Mesothelial cell of epicardium (in vitro differentiated cells): ENCODE measurements at places on chromosomes 3 and 15.

GRCh38 chr15:55992769-55993110 is 672 bp downstream of the NEDD4 start:
- DNase-seq = no peak

GRCh38 chr15:83323296-83323711 is 38.8 kb upstream of the BNC1 start:
- DNase-seq = no peak

GRCh38 chr3:111617912-111618601 is 22.9 kb upstream of the ZBED2 start:
- DNase-seq = no peak

- DNase-seq = no peak
Measured at GRCh38 chr3:198081421-198081844, 121.4 kb downstream of the LMLN start.

DNA sequence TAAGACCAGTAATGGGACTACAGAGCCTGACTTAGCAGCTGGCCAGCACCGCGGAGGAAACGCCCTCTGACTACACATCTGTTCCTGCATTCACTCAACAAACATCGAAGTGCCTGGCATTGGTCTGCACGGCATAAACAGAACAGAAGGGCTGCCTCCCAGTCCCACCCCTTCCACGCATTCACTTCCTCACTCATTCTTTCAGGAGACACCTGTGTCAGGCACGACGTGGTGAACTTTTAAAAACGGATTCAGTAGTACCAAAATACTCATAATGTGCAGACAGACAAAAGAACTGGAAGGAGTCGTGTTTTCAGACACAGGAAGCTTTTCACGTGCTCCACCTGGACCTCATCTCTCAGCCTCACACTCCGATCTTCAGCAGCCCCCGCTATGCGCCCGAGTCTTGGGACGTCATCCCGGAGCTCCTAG is 123.3 kb downstream of the XXYLT1 start:
- no peak for DNase-seq

GRCh38 chr3:178084938-178085816 is 451.1 kb upstream of the KCNMB2 start:
- DNase-seq = peak; percentile 39

DNA sequence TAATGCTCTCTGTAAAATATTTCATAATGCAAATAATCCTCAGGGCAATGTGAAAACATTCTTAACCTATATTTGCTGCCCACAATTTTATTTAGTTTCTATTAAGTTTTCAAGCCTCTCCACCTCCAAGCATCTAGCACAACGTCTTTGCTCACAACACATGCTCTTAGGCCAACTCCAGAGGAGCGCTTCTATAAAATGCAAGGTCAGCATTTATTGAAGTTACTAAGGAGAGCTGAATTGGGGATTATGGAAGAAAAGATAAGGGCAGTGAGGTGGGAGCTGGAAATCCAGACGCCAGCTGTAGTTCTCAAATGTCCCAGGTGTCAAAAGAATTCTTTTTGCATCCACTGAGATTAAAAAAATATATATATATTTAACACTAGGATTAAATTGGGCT is 996 bp downstream of the RABL3 start:
- no peak for DNase-seq

- DNase-seq = no peak
Measured at GRCh38 chr3:158531334-158531733, 39.7 kb upstream of the MLF1 start.

DNA sequence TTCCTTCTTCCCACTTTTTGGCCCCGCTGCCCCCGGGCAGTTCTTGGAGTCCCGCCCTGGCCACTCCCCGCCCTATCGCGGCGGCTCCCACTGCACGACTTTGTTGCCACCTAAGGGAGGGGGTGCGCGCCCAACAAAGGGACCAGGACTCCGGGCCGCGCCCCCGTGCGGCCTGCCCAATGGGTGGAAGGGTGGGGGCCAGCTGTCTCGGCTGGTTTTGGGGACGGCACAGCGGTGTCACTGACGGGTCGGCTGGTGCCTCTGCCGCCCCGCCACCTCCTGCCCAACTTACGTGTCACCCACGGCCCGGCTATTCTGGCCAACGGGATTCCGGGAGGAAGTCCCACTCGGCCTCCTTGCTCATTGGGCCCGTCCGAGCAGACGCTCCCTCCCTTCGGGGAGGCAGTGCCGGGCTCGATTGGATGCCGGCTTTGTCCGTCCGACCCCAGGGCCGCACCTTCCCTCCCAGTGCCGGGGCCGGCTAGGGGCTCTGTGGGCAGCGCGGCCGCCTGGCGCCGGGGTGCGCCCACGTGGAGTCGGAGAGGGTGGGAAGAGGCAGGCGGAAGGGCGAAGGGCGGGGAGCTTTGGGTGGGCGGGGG is at the start of gene GOLIM4:
TSS of gene GOLIM4 (minus strand) at position 314 of the 599 bp plus-strand sequence. CDS start 639 bp downstream, outside the sequence.
- peak; percentile 87 for DNase-seq

- DNase-seq = peak; percentile 78
Measured at GRCh38 chr3:44198284-44199269, 43.1 kb upstream of the TOPAZ1 start.

GRCh38 chr3:12394569-12395271 is 89.6 kb upstream of the TSEN2 start:
- no peak for DNase-seq
